ENCODE measurements at places on chromosomes 16 and 17.

DNA sequence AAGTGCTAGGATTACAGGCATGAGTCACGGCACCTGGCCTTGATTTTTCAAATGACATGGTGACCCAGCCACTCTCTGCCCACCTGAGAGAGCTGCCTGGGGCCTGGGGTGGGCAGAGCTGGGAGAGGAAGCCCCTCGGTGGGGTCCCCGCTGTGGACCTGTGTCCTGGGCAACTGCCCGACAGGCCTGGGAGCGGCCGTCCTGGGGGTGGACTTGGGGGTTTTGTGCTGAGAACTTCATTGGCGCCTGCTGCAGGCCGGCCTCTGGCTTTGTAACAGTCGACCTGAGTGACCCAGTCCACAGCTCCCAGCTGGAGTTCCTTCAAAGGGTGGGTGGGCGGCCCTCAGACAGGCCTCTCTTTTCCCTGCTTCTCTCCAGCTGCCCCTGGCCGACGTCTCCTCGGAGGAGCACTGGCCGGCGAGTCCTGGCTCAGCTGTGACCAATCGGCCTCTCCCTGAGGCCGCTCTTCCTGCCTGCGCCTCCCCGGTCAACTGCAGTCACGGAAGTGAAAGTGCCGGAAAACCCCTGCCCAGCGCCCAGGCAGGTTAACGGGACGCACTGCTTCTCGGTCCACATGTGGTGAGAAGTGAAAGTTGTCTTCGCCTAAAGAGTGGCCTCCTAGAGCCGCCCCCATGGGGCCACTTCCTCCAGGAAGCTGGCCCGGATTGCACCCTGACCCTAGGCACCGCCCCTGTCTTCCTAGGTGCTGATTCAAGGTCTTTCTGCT is 5.5 kb downstream of the CBFA2T3 start:
- no peak for DNase-seq

- DNase-seq, result peak; percentile 64
Measured at GRCh38 chr16:88558457-88559442, 11.5 kb upstream of the ZC3H18 start.

DNA sequence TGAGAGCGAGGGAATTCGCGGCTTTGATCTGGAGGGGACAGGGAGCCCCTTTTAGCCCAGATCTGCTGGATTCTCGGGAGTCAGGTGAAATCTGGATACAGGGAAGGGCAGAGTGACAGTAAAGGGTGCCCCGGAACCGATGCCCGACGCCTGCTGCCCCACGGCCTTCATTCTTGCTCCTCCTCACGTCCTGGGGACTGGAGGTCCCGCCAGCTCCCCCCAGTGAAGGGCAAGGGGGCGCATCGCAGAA is 596 bp downstream of the OR1F1 start:
- no peak for DNase-seq

DNA sequence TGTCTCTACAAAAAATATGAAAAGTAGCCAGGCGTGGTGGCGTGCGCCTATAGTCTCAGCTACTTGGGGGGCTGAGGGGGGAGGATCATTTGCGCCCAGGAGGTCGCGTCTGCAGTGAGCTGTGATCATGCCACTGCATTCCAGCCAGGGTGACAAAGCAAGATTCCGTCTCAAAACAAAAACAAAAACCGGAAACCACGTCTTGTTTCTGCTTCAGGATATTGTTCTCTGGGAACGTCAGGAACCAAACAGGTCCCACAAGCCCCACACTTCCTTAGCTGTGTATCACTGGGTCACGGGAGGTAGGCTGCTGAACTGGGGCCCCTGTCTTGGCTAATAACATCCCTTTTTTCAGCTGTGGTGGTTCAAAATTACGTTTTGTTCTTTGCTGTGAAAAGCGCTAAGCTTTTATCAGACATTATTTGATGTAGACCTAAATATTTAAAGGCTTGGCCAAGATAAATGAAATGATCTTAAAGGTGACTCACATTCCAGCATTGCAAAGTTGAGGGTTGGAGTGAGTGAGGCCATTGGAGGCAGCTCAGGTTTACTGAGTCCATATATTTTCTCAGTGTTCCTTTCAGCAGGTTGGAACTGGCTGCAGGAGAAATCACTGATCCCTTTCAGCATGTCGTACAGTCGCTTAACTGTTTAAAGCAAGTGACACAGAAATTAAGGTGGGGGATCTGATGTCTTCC is 16.4 kb upstream of the SEC14L1 start:
- DNase-seq, result no peak

GRCh38 chr17:70621566-70621965 is 452.2 kb downstream of the KCNJ2 start:
- peak; percentile 2 for DNase-seq

DNA sequence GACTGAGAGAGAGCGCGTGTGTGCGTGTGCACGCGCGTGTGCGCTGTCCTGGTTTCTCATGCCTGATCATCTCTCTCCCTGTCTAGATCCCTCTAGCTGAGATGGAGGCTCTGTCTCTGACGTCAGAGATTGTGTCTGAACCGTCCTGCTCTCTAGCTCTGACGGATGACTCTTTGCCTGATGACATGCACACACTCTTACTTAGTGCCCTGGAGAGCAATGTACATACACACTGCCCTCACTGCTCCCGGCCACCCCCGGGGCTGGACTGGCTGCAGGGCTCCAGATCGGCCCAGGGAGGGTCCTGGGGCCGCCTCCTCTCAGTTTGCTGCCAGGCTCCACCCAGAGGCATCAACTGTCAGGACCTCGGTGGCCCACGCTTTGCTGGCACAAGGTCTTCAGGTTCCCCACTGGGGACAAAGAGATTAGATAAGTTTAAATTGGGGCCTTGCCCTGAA is 13.1 kb upstream of the ABCC3 start:
- DNase-seq, result no peak

- DNase-seq, result no peak
Measured at GRCh38 chr17:62663304-62663703, 35.8 kb downstream of the MRC2 start.

DNA sequence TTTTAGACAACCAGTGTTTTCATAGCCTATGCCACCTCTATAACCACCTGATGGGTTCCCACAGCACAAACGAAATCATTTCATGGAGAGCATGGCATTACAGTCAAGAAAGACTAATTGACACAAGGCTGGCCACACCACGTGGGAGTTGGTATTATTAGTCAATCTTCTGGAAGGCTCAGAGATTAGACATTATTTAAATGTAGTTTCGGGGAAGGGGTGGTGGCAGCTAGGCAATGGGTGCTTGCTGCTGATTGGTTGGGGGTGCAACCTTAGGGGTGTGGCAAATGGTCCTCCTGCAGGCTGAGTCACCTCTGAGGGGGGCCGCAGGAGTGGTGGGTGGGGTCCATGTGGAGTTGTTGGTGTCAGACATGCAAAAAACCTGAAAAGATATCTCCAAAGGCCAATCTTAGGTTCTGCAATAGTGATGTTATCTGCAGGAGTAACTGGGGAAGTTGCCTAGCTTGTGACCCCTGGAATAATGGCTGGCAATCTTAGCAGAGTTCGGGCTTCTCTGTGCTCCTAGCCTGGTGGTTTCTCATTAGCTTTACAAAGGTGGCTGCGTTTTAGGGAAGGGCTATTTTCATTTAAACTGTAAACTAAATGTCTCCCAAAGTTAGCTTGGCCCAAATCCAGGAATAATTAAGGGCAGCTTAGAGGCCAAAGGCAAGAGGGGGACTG is 4.6 kb downstream of the TEN1 start:
- no peak for DNase-seq

- no peak for DNase-seq
Measured at GRCh38 chr16:50844840-50845239, 103.0 kb downstream of the CYLD start.

DNA sequence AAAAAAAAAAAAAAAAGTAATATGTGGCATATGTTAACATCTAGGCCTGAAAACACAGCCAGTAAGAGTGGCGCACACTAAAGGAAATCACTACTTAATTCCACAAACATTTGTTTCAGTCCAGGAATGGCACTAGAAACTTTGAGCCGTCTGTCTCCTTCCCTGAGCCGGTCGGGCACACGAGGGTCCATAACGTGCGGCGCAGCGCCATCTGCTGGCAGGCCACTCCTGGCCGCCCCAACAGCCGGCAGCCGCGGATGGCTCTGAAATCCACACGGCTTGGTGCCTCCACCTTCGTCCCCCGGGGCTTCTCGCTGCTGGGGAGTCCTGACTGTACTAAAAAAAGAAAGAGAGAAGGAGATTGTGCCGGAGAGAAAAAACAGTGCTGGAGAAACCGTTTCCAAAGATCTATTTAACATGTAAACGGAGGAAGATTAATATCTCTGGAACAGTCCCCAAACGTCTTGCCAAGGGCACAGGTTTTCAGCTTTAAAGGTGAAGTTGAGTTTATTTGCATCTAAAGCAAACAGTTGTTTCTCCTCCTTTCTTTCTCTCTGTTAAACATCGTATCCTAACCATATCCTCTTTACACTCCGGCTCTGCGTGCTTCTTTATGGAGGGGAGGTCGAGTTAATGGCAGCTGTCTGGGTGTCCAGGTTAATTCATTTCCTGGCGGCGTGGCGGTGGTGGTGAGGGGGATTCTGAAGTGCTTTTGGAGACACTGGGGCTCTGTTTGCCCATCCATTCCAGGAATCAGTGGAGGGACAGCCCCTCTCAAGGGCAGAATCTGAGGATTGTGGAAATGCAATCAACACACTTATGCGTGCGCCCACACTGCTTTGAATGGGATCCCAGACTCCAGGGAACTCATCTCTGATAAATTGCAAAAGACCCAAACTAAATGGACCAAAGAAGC is 611.3 kb upstream of the SALL1 start:
- DNase-seq, result peak; percentile 93

GRCh38 chr16:87570572-87570937 is 31.8 kb upstream of the JPH3 start:
- no peak for DNase-seq

Measured in neural progenitor cell (in vitro differentiated cells).